ENCODE measurements at places on chromosomes 1 and 21. TPM values are rescaled to one million over a fixed set of nuclear protein-coding genes. Genes with fewer than 3 reads are reported as not detected.

STUM gene
- total RNA-seq: not detected

FCRLA gene
- not detected for total RNA-seq

WNT3A gene
- total RNA-seq: 0.53 TPM

PSMG1 gene
- total RNA-seq: 29.0 TPM

MIGA1 gene
- total RNA-seq: 11.5 TPM

TTC22 gene
- 24.1 TPM for total RNA-seq

- no peak for DNase-seq
Measured at GRCh38 chr21:32135401-32136363, 143.2 kb downstream of the MIS18A start.

DNA sequence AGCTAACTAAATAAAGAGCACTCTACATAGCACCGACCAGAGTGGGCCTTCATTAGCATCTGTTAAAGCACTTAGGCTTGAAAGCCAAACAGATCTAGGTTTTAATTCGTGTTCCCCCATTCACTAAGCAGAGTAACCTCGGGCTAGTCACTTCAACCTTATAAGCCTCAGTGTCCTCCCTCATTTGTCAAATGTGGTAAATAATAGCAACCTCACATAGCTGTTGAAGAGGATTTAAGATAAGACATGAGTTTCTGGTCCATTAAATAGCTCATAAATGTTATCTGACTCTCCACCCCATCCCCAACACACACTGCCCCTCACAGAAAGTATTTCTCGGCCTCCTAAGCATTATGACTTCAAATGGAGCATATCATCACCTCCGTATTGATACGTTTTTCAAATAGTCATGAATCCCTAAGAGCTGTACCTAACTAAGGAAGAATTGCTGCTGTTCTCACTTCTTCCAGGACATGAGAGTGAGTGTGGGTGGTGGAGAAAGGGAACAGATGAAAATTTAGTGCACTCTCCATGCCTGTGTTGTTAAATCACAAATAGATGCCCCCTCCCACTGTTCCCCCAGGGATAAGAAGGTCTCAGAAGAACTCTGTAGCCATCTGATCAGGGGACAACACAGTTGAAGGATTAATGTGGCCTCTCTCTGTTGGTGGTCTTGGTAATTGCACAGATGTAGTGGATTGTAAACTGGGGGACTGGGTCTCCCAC is 47.6 kb downstream of the PLPP3 start:
- no peak for DNase-seq

DNA sequence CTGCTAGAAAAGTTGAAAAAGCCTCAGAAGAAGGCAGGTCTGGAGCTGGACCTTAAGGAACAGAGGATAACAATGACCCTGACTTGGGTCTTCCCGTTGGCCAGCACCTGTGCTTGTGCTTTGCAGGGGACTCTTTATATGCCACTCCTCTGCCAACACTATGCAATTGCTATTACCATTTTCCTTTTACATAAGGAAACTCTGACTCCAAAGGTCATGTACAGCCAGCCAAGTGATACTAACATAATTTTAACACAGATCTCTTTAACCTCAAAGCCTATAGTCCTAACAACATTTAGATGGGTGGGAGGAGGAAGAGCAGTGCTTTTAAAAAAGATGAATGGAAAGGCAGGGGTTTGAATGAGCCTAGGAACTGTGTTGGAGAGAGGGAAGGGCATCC is 106.6 kb upstream of the RAB4A start:
- DNase-seq: no peak

DNA sequence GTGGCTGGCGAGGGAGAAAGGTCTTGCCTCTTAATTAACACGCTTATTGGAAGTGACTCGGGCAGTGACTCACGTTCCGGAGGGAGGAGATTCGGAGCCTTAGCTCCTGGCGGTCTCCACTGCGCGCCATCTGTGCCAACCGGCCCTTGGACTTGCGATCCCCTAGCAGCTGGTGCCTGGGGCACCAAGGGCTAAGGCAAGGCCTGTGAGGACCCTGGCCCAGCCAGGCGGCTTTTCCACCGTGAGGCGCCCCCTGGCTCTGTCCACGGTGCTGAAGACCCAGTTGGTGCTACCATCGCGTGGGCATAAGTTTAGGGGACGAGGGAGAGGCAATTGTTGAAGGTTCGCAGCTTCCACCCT is 1.3 kb upstream of the SYT6 start:
- DNase-seq: no peak

GRCh38 chr1:164622068-164622845 is 63.3 kb downstream of the PBX1 start:
- no peak for DNase-seq

DNA sequence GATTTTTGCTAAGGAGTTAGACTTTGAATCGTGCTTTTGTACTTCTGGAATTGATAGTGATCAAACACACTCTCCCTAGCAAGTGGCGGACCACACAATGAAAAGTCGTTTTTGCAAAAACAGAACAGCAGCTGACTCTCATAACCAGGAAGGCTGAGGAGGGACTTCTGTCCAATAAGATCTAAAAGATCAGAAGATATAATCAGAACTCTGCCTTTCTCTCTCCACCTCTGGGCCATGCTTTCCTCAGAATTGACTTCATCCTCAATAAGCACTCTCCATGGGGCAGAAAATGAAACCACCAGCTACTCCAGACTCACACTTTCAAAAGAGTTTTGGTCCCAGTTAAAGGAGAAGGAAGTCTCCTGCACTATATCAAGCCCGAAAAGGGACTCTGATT is 55.3 kb upstream of the SAMD13 start:
- no peak for DNase-seq

- no peak for DNase-seq
Measured at GRCh38 chr1:73104749-73105148, 822.4 kb upstream of the NEGR1 start.
